Hematopoietic multipotent progenitor cell treated with erythropoietin and hydrocortisone succinate and interleukin-3 and kit ligand, for 15 days (in vitro differentiated cells): ENCODE measurements at places on chromosomes 2 and 18.

- DNase-seq: no peak
These were observed 87.4 kb downstream of the ZNF516 start for GRCh38 chr18:76407681-76408080.

- no peak for DNase-seq
These were observed 457.2 kb upstream of the CDH20 start for GRCh38 chr18:60875957-60876507.

GRCh38 chr18:79553154-79553553 lies 126.4 kb upstream of the CTDP1 start:
- DNase-seq: no peak

- DNase-seq: no peak
These were observed 2.8 kb downstream of the DUSP2 start for GRCh38 chr2:96142217-96143113.

- DNase-seq: no peak
These were observed 11.3 kb downstream of the OSR1 start for GRCh38 chr2:19346983-19347618.

- DNase-seq: no peak
These were observed 494.9 kb upstream of the LRATD1 start for GRCh38 chr2:14137643-14138042.

- no peak for DNase-seq
These were observed 2.7 kb downstream of the PPP1R1C start for GRCh38 chr2:181988154-181988924.

- no peak for DNase-seq
These were observed 232.1 kb upstream of the COPS8 start for GRCh38 chr2:236853585-236854051.

DNA sequence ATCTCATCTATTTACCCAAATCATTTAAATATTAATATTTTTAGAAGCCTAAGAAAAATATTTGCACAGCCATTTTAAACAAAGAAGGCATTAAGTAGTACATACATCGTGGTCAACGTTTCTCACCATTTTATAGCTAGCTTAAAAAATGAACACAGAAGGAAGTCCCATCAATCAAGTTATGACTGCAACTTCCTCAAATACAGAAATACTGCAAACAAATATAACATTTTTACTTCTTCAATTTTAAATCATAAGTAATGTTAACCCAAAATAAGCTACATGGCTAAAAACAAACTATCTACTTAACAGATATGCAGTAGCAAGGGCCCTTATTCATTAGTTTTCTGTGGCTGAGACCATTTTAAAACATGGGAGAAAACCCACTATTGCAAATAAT lies 30.6 kb downstream of the ITSN2 start:
- DNase-seq: no peak
